ENCODE measurements at places on chromosomes 5 and 9.

DNA sequence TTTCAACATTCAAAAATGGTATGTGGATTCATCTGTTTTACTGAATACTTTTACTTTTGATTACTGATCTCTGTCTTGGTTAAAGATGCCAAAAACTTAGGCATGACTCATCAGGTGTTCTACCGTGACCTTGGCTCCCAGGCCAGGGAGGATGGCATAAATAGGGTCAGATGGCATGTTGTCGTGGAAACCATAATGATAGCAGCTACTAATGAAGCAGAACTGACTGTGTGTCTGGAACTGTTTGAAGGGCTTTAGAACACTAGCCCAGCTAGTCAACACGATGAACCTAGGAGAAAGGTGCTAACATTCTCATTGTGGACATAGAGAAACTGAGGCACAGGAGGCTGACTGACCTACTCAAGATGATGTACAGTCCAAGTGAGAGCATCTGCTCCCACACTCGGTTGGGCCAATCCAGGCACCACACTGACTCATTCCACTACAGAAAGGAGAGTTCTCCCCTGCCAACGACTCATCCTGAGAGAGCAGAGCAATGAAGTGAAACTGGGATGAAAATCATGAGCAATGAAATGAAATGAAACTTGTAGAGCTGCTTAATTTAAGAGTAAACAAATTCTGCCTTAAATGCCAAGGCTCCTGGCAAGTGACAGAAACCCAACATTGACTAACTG is 116.0 kb downstream of the TENT4A start:
- no peak for DNase-seq

DNA sequence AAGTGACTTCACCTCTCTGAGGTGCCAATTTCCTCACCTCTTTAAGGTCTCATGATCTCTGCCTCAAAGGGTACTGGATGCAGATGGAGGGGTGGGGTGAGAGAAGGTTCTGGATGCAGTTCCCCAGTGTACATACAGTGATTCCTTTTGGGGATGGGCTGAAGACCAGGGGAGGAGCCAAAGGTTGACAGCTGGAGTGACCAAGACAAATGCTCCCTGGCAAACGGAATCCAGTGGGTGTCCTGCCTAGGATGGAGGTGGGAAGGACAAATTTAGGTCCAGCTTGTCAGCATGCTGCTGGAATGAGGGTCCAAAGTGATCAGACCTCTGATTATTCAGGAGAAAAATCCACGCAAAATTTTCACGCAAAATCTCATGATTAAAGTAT is 7.3 kb upstream of the LMX1B start:
- DNase-seq = no peak

GRCh38 chr5:5381310-5381913 is 41.1 kb upstream of the ICE1 start:
- DNase-seq = no peak

- no peak for DNase-seq
Measured at GRCh38 chr5:145408048-145408341, 427.1 kb downstream of the PRELID2 start.

DNA sequence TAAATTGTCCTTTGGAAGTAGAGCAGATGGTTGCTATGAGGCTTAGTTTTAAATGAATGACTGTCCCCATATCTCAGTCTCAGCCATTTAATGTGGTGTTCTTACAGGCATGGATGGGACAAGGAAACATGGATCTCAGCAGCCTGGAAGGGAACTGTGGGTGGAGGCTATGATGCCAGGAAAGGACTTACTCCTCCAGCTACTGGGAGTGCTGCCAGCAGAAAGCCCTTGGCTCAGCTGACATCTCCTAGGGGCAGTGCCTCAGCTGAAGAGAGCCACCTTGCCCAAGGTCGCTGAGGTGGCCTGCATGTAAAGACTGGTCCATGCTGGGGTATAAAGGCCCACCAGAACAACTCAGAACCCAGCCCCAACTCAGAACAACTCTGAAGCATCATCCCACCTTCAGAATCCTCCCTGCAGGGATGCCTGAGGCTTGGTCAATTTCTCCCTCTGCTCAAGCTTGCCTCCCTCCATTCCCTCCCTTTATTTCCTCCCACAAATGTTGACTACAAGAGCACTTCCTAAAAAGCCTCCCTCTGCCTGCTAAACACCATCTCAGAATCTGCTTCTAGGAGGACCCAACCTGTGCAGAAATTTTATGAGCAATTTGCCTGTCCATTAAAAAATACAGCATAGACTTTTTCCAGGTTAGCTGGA is 1.8 kb upstream of the PDE8B start:
- no peak for DNase-seq

GRCh38 chr5:16067415-16067814 is 112.2 kb downstream of the MARCHF11 start:
- no peak for DNase-seq

DNA sequence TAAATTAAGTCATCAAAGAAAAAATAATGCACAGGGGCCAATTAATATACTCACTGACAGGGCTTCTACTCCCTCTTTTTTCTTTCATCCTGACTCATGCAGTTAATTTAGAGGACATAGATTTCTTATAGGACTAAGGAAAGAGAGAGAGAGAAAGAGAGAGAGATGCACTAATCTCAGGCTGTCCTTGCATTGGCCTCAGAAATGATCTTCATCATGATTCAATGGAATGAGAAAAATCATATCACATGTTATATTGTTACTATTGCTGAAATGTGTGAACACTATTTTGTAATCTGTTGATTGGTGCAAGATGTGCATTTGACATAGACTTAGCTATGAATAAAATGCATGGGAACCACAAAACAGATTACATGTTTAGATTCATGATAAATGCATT is 608.3 kb upstream of the NUDT12 start:
- DNase-seq = no peak
